B cell (primary cell): ENCODE measurements at places on chromosomes 1 and 21. TPM values are rescaled to one million over a fixed set of nuclear protein-coding genes. Genes with fewer than 3 reads are reported as not detected.

DNA sequence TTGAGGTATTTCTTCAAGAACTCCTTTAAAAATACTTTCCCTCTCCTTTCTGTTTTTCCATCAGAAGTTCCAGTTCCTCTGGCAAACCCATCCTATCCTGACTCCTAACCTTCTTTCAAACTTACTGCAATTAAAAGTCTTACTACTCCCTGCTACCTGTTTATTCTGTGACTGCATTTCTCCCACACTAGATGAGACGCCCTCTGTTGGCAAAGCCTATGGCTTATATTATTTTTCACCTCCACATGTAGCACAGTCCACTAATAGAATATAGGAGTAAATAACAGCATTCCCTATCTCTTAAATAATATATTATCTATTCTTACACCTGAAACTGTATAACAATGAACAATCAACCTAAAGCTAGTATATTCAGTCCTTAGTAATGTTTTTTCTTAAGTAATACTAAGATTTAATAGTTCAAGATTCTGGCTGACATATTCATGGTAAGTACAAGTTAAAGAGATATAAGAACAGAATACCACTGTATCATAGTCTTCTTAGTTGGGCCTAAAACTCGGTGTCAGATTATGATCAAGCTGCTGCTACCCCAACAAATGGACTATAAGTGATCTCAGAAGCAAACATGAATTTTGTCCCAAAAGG, 54.8 kb downstream of the RAB3GAP2 start:
- peak; percentile 29 for DNase-seq

GRCh38 chr1:239778208-239778813, 313.4 kb upstream of the FMN2 start:
- no peak for DNase-seq

- no peak for DNase-seq
Observed at GRCh38 chr1:33391343-33392078, 39.4 kb downstream of the PHC2 start.

DNA sequence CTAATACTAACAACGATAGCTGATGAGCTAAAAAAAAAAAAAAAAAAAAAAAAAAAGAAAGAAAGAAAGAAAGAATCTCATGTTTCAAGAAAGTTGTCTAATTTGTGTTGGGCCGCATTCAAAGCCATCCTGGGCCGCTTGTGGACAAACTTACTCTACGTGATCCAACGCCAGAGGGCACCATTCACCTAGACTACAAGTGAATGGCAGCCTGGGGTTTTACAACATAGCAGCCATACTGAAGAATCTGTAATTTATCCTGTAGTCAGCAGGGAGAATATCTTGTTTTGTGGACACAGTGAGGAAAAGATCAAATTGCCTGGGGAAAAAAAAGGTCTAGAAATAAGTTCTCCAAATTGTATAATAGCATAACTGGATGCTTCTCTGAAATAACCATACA, 47.0 kb downstream of the CYP2J2 start:
- DNase-seq, result peak; percentile 25

GRCh38 chr1:205920861-205921569, 22.2 kb downstream of the SLC26A9 start:
- DNase-seq, result no peak

DNA sequence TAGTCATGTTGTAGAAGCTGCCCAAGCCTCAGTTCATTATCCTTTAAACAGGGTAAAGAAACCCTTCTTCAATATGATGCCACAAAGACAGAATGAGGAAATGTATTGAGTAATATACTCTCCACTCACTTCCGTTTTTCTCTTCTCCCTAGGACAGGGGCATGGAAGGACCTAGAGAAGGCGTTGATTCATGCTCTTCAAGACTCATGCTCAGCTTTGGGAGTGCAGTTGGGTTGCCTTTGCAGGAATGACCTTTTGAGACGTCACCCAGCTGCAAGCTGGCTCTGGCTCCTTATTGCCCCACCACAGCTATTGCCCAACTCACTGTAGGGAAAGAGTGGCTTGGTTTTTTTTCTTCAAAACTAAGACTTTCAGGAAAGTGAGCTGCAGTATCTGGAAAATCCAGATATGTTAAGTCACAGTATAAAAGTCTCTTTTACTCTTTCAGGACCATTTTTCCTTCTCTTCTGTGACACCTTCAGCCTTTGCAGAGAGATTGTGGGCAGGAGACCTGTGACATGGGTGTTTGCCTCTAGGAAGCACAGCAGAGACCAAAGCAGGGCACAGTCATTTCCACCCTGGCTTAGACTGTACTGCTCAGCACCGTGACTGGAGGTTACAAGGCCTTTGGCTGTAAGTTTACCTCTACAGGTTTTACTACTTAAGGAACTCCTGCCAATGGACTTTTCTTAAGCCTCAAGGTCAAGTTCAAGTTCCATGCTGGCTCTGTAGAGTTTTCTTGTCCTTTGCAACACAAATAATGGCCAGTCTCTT, 39.5 kb downstream of the XCL2 start:
- DNase-seq, result no peak

GRCh38 chr1:29532285-29532684, 296.0 kb downstream of the PTPRU start:
- DNase-seq, result no peak

GRCh38 chr1:110067479-110067892, 3.0 kb downstream of the ALX3 start:
- no peak for DNase-seq

DNA sequence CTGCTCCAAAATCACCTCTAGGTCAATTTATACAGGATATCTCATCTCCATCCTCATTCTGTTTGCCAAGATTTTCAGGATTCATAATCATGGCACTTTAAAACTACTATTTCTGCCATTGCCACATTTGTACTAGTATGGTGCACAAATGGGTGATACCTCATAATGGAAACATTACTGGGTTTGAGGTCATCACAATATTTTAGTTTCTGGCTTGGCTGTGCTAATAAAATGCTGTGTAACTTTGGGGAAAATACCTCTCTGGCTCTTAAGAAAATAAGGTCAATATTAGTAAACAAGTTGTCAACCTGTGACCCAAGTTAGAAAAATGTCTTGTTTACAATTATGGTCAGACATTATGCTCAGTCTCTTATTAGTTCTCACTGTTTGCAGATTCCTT, 4.7 kb upstream of the SLAMF7 start:
- DNase-seq, result no peak

GRCh38 chr1:174174461-174175329, 15.4 kb downstream of the RABGAP1L start:
- peak; percentile 27 for DNase-seq

DNA sequence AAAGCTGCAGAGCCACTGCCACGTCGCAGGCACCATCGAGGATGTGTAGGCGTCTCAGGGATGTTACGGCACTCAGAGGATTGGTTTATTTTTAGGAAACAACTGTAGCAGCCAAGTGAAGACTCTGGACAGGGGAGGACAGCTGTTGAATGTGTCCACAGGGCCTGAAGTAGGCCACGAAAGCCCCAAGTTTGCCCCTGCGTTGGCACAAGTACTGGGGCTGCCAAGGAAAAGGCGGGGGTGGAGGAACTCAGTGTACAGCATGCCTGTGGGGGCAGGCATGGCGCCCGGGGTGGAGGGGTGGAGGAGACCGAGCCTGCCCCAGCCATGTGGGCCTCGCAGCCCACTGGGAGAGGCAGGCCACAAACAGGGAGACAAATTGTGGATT, 89.7 kb downstream of the ADARB1 start:
- DNase-seq, result no peak

DNA sequence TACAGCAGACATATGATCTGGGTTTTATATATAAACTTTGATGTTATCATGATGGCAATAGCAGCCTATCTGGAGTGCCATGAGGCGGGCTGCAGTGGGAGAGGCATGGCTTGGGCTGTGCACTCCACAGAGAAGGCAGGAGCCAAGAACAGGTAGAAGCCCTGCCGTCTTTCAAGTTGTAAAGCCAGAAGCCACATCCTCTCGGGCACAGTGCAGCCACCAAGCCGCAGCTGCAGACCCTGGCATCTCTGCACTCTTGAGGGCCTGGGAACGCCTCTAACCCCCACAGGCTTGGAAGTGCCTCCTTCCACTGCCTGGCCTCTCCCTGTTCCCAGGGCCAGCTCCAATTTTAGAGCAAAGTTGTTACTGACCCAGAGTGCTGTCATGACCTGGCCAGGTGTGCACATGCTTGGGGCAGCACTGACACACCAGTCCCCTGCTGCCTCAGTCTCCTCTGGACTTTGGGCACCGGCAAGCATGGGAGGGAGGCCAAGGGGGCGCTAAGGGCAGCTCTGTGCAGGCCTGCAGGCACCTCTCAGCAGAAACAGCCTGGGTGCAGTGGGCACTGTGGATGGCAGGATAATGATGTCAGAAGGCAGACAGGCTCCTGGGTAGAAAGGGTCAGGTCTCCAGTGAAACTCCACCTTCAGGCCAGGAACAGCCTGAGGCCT, 1619.8 kb upstream of the PRMT6 start:
- DNase-seq, result no peak

- no peak for DNase-seq
Observed at GRCh38 chr1:213688655-213689054, 299.1 kb upstream of the PROX1 start.

CSRP1 gene
- 23.8 and 34.7 TPM in 2 replicates for total RNA-seq

FGR gene
- total RNA-seq, result 56.6 and 57.0 TPM in 2 replicates

ZNHIT6 gene
- 16.3 and 17.3 TPM in 2 replicates for total RNA-seq

OPN3 gene
- 29.2 and 29.6 TPM in 2 replicates for total RNA-seq

CTBS gene
- 19.1 and 19.9 TPM in 2 replicates for total RNA-seq

ACKR1 gene
- not detected in 2 replicates for total RNA-seq
